ENCODE measurements at places on chromosomes 1 and 21.

GRCh38 chr1:230826166-230826875, 42.0 kb downstream of the C1orf198 start:
- no peak for DNase-seq

DNA sequence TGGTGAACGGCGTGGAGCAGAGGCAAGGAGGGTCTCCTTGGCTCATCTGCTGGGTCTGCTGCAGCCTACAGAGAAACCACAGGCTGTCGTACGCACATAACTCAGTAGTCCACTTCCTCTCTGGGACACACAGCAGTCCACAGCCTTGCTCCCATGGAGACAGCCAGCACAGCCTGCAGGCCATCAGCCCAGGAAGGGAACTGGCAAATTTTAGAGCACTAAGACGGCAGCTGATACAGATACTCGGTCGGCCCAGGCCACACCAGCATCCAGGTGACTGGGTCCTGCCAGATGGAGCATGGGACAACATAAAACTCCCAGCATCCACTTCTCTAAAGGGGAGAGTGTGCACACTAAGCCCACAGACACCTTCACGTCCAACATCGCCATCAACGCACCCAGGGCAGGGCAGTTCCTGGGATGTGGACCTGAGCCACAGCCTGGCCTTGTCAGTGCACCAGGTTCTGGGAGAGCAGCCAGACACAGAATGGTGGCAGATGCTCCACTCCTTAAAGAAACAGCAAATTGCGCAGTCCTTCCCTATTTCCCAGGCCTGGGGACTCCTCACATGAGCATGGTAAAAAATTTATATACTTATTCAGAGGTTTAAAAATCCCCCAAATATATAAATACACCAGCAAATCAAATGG, 247.1 kb upstream of the RAB4A start:
- no peak for DNase-seq

- no peak for DNase-seq
Observed at GRCh38 chr1:15592285-15592684, 7.4 kb upstream of the AGMAT start.

DNA sequence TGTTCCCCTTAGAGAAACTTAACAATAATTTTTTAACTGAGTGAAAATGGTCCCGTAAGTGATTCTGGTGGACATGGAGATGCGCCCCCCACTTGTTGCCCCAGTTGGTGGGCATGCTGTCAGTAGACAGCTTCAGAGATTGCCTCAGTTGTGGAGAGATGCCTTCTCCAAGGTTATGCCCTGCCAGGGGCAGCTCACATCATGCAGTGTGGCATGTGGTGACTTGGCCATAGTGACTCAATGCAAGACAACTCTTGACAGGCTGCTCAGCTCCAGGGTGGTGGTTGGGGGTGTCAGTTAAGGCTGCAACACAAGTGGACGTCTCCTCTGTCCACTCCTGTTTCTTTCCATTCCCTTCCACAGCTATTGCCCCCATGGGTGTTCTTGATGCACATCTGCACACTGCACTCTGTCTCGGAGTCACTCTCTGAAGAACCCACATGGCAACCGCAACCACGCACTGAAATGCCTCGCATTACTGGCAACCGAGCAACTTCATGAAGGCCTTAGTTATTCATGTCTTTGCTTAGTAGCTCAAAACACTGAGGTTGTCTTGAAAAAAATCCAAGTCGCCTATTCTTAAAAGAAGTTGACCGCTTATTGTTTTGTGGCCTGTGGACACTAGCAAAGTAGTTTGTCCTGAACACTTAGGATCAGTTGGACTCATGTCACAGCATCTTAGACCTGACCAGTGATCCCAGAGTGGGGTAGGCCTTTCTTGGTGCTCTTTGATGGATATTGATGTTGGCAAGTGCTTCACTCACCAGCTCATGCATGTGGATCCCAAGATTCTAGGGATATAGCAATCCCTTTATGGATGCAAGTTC, 54.8 kb upstream of the USP1 start:
- no peak for DNase-seq

DNA sequence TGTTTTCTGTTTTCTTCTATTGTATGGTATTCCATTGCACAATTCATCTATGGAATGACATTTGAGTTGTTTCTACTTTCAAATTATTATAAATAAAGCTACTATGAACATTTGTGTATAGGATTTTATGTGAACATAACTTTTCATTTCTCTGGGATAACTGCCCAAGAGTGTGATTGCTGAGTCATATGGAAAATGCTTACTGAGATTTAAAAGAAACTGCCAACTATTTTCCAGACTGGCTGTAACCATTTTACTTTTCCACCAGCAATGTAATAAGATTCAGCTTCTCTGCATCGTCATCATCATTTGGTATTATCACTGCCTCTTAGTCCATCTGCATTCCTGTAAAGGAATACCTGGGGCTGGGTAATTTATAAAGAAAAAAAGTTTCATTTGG, 779.6 kb upstream of the PRMT6 start:
- no peak for DNase-seq

DNA sequence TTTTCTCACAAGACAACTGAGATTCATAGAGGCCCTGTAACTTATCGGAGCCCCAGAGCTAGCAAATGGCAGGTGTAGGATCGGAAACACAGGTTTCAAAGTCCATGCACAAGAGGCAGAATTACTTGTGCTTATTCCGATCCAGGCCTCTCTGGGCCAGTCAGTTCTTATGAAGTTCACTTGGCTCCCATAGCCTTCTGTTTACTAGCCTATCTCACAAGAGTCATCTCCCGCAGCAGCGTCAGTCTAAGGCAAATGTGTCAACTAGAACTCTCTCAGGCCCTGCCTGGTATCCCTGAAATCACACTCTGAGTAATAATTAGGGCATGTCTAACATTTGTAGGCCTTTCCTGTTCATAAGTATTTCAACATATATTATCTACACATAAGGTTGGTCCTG, 43.3 kb downstream of the PHC2 start:
- DNase-seq: no peak

DNA sequence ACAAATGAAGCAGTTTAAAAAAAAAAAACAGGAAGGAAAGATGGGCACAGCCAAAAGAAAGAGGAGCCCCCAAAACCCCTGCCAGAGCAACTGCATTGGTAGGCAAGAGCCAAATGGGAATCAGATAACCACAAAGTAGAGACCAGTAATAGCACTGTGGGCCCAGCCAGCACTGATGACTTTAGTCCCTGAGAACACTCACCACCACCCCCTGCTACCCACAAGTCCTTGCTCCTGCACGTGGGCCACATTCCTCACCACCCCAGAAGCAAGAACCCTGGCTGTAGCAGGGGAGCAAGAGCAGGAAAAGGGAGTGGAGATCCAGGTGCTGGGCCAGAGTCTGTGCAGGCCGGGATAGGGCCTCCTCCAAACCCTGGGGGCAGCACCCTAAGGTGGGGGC, 86.1 kb downstream of the RRAGC start:
- no peak for DNase-seq

GRCh38 chr1:37808369-37809319, 636 bp upstream of the YRDC start:
- peak; percentile 82 for DNase-seq

DNA sequence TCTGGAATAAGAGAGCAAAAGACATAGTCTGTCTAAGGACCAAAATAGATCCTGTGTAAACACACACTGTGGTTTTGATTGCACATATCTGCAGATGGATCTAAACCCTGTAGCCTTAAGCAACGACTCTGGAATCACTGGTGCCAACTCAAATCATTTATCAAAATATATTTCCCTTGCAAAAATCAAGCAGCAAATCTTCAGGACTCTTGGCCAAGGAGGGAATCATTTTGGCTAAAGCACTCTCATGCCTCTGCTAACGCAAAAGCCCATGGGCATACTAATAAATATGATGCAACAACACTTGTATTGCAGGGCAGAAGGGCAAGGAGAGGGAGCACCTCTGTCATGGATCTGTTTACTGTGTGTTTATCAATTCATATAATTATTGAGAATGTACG, 155.4 kb upstream of the DUSP10 start:
- DNase-seq: no peak

DNA sequence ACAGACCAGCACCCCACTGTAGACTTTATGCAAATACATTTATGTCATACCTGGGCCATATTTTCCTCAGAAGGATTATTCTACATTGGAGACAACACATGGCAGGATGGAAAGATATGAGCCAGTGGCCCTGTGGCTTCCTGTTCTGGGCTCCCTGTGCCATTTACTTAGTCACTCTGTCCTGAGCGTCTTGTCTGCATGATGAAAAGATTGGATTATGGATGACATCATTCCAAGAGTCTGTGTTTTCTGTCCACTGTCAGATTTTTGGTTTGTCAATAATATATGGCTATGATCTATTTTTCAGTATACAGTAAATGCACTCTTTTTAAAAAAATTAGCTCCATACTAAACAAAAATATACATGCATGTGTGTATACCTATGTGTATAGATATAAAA, 30.8 kb downstream of the IGSF5 start:
- no peak for DNase-seq

DNA sequence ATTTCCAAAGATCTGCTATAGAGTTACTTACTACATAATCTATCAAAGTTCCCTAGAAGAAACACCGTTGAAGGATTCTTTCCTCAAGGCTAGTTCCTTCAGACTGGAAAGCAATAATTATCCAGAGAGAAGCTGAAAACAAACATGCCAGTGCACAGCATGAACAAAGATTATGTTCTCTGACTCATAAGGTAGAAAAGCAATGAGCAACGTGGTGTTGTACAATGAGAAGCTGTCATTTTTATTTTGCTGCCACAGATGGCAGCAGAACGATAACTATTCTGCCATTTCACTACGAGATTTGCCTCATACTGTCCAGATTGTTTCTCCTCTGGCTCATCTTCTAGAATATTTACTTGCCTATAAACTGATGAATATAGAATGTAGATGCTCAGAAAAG, 10.7 kb downstream of the EXTL2 start:
- DNase-seq: no peak

DNA sequence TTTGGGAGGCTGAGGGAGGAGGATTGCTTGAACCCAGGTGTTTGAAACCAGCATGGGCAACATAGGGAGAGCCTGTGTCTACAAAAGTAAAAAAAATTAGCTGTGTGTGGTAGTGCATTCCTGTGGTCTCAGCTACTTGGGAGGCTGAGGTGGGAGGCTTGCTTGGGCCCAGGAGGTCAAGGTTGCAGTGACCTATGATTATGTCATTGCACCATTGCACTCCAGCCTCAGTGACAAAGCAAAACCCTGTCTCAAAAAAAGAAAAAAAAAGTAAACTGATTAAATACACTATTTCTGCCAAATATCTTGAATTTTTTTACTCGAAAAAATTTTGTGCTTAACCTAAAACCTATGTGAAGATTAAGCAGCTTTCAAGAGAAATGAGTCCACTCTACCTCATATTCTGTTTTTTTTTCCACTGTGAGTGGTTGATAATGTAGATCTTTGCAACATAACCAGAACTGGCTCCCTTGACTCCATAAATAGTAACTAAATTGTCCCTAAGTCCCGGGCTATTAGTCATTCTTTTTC, 19.4 kb upstream of the ZNF281 start:
- DNase-seq: no peak

GRCh38 chr1:241459186-241459802, 60.3 kb downstream of the FH start:
- no peak for DNase-seq

DNA sequence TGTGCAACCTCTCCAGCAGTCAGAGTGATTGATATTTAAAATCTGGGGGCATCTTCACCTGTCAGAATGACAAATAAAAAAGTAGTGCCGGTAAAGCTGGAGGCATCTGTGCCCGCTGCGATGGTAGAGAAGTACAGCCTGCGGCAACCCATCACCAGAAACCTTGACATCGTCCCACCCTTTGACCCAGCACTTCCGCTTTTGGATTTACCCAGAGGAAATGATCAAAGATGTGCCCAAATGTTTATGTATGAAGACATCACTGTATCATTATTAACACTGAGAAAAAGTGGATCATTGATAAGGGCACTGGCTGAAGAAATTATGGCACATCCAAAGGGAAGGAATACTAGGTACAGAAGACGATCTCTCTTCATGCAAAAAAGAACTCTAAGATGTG, 96.0 kb downstream of the PGBD5 start:
- no peak for DNase-seq

DNA sequence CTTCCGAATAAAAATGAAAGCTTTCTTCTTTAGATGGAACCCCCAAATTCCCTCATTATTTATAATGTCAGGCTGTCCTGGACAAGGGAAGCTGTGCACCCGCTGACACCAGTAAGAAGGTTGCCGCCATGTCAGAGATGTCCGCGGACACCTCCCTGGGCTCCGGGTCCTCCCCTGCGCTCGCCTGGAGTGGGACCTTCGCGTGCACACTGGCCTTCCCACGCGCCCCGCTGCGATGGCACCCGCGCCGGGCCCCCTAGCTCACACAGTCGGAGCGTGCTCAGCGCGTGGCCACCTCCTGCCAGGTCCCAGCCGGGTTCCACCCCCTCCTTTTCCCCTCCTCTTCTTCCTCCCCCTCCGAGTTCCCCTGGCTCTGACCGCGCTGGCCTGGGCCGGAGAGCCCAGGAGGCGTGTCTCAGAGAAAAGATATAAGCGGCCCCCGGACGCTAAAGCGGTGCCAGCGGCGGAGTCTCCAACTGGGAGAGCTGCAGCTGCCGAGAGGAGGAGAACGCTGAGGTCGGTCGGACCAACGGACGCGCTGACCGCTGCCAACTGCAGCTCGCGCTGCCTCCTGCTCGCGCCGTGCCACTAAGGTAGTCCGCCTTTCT, at the start of gene G0S2:
Gene G0S2, plus strand, starts transcription at position 456 of the 608 bp plus-strand sequence. CDS start 273 bp downstream, outside the sequence.
- DNase-seq: peak; percentile 27

- DNase-seq: peak; percentile 75
Observed at GRCh38 chr1:156616463-156616862, 2.8 kb upstream of the HAPLN2 start.

DNA sequence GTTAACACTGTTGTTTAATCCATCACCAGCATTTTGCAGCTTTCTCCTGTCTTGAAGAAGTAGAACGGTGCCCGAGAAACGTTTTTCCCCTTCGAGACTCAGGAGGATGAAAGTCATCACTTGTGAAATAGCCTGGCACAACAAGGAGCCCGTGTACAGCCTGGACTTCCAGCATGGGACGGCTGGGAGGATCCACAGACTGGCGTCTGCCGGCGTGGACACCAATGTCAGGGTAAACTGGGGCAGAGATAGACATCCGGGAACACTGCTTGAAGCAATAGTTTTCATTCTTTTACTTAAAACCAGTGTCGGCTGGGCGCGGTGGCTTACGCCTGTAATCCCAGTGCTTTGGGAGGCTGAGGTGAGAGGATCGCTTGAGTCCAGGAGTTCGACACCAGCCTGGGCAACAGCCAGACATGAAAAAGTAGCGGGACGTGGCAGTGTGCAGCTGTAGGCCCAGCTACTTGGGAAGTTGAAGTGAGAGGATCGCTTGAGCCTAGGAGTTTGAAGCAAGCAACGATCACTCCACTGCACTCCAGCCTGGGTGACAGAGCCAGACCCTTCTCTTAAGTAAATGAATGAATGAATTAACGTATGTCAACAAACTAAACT, 945 bp downstream of the CHAF1B start:
- no peak for DNase-seq

DNA sequence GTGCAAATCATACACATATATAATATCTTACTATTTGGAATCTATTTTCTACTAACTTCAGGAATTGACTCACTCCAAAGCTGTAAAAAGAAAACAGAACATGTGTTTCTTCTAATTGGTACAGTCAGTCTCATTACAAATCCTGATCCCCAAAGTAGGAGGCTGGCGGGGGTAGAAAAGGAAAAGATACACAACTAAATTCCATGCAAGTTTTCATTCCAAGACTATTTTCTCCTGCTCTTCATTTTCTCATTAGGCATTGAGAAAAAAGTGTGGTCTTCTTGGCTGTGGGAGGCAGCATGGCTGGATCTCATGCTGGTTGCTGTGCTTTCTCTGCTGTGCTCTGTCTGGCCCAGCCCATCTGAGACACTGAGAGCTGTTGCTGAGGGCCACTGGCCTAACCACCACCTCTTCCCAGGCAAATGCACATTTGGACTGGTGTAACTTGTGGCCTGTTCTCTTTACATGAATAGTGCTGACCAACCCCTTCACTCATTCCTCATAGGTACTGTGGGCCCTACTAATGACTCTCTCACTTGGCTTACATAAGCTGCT, 1107.5 kb upstream of the B3GALT2 start:
- no peak for DNase-seq

Data from head of caudate nucleus (tissue), 42 donors.